D341Med (cell line): ENCODE measurements at places on chromosomes 7 and 10.

GRCh38 chr7:4200546-4201094 is 481.5 kb upstream of the FOXK1 start:
- DNase-seq = no peak

GRCh38 chr7:140322759-140323158 is 75.6 kb downstream of the SLC37A3 start:
- DNase-seq = no peak

- DNase-seq = no peak
Measured at GRCh38 chr10:129912986-129913695, 50.9 kb downstream of the EBF3 start.

GRCh38 chr7:5589819-5590595 is 166.4 kb upstream of the TNRC18 start:
- peak; percentile 58 for DNase-seq

GRCh38 chr10:50044941-50045664 is 22.7 kb upstream of the WASHC2A start:
- DNase-seq = no peak

DNA sequence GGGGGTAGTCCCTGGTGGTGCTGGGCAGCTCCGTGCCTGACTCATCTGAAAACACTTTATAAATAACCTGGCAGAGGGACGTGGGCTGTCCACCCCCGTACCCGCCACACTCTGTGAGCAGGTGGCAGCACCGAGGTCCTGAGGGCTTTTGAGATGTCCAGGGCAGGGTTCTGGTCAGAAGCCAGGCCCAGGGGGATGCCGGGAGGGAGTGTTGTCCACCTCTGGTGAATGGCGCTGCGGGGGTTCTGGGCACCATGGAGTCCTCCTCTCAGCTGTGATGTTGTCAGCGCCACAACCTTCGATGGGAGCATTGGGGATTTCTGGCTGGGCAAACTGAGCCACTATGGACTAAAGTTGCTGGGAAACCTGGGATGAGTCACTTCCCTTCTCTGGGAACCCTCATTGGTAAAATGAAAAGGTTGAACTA is 27.4 kb upstream of the GOLGA7B start:
- no peak for DNase-seq

- DNase-seq = no peak
Measured at GRCh38 chr10:110989016-110989415, 69.6 kb downstream of the SHOC2 start.
